ENCODE measurements at places on chromosomes 12 and 14.

GRCh38 chr12:113242026-113242418, 20.8 kb downstream of the TPCN1 start:
- DNase-seq: no peak

DNA sequence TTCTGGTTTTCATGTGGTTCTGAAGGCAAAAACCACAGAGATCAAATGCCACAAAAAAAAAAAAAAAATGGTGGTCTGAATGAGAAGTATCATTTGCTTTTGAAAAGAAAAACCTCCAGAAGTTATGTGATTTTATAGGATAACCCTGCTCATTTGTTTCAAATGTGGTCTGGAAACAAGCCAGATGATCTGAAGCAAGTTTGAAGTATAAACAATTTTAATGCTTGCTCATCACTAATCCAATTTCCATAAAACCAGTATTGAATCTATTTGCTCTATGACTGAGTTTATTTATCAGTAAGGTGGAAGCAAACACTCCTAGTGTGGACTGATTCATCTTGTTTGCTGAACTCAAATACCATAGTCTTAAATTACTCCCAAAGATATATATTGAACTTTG, 407.3 kb upstream of the FLRT2 start:
- DNase-seq: no peak

DNA sequence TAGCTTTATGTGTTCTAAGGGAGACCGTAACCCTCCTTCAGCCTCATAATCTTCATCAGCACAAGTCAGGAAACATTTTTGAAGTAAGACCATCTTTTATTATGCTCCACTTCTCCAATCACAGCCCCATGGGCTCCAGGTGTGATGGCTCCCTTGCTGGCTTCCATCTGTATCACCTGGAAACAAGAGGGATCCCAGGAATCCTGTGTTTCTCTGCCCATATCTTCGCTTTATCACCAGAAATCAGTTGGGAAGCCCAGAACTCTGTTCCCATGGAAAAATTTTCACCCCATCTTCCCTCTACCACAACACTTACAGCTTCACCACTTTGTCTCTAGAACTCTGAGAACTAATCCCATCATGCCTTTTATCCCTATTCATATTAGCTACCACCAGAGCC, 68.3 kb downstream of the METTL25 start:
- DNase-seq: no peak

- no peak for DNase-seq
Measured at GRCh38 chr12:17284873-17285272, 678.9 kb upstream of the LMO3 start.

GRCh38 chr12:113232840-113233585, 11.7 kb downstream of the TPCN1 start:
- peak; percentile 22 for DNase-seq

- DNase-seq: no peak
Measured at GRCh38 chr12:128815779-128816642, 7.7 kb downstream of the SLC15A4 start.

Data from activated T-helper 9 cell treated with anti-CD3 and anti-CD28 coated beads, Interleukin-2, amount 50 U/mL, for 16 hours (primary cell).